Stimulated activated CD8-positive, alpha-beta memory T cell treated with anti-CD3 and anti-CD28 coated beads, Interleukin-4, amount 100 ng/mL, for 1 hour (primary cell): ENCODE measurements at places on chromosomes 6 and 20.
A peak's percentile ranks its signal among the peaks of the same experiment; 100 is the strongest.

DNA sequence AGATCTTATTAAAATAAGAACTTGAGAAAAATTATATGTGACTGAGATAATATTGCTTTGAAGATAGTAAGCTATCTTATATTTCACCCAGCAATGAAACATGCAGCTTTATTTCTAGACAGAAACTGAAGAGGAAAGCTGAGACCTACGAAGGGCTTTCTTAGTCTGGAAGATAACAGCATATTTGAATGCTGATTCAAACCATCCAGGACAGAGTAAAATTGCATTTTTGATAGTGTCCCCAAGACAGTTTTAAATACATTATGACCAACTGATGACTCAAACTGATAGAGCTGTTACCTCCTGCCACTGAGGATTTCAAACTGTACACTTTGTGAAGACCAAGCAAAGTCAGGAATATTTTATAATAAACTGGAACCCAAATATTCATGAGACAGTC lies 409.6 kb downstream of the GRIK2 start:
- no peak for DNase-seq

DNA sequence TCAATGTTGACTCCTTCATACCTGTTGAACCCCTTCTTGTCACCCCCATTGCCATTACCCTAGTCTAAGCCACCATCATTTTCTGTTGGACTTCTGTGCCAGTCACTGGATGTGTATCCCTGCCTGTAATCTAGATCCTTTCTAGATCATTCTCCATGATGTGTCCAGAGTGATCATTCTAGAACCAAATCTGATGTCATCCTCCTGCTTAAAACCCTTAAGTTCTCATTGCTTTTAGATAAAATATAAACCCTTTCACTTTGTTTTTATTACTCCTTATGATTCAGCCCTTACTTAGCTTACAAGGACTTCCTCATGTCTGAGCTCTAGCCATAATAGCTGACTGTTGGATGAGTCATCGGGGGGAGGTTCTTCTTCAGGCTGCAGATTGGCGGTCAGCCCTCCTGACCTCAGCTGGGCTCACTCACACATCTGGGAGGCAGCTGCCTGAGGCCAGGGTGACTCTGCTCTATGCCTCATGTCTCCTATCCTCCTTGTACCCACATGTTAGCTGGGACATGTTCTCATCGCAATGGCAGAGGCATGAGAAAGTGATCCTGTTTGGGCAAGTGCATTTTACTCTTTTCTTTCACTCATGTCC lies 287.6 kb downstream of the ESR1 start:
- no peak for DNase-seq

GRCh38 chr6:17927705-17928104 lies 59.7 kb downstream of the KIF13A start:
- no peak for DNase-seq

GRCh38 chr20:38991814-38992704 lies 29.9 kb downstream of the DHX35 start:
- DNase-seq: no peak

DNA sequence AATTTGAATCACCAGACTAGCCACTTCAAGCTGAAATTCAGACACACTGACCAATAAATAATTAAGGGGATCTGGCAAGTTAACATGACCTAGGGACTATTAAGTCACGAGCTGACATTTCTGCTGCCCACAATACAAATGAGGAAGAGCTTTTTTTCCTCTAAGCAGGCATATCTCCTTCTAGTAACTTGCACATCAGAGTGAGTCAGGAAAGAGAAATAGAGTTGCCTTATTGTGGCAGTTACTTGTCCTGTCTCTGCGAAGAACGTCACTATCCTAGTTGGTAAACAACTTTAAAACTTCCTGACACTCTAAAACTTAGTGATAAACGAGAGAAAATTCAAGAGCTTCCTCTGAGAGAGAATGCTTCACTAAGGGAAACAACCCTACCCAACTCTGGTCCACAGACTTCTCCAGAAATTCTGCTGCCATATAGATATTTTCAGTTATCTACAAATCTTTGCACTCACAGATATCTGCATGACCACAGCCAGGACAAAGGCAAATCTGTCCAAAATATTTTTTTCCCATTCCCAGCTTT lies 4.2 kb downstream of the PLA2G7 start:
- no peak for DNase-seq

DNA sequence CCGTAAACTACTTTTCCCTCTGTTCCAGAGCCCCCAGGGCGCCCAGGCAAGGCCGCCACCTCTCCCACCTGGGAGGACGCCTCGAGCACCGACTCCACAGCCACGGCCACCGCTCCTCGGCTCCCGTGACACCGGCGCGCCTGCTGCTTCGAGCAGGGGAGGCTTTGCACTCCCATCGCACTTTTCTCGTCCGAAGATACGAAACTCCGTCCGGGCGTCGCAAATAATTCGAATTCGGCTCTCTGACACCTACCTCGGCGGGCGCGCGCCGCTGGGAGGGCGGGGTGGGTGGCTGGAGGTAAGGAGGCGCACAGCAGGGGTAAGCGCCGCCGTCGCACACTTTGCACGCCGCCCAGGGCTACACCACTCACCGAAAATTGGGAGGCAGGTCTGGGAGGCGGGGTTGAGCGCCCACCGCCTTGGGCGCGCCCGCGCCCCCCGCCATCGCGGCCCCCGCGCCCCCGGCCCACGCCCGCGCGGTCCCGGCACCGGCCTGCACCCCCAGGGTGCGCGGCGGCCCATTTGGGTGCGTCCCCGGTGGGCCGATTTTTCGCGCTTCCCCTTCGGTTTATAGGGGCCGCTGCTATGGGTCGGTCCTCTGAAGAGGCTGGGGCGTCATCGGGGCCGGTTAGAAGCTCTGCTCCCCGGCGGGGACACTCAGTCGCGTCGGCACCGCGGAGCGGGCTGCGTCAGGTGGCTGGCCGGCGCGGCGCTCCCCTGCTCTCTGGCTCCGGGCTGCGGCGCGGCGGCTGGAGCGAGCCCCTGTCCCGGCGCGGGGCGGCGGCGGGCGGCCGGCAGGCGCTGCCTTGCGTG lies 36.2 kb downstream of the GNAS start:
- DNase-seq: peak; percentile 65

- DNase-seq: no peak
Measured at GRCh38 chr20:4131911-4132310, 116.6 kb upstream of the RNF24 start.

DNA sequence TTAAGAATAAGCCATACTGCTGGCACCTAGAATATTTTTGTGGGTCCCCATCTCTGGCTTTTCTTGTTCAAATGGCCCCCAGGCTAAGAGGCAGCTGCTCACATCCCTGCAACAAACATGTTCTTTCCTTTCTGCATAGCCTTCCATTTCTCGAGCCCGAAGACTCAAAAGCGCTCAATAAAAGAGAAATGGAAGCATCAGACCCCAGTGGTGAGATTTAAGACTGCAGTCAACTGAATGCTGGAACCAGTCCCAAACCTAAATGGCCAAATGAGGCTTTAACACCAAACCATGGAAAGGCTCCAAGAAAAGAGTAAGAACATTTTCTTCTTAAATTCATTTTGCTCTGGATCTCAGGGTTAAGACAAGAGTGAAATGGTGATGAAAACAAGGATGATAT lies 122.1 kb upstream of the TRAF3IP2 start:
- no peak for DNase-seq

DNA sequence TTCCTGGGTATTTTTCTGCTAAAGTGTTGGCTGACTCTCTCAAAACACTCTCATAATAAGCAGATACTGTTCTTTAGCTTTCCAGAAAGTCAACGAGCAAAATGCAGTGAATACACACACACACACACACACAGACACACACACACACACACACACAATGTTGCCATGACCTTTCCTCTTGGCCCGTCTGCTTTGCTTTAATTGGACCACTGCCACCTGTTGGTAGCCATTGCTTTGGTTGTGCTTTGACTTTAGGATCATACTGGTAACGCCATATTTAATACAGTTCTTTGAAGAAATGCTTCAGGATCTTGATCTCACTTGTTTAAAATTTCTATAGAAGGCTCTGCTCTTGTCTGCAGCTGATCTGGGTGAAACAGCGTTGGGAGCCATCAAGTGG lies 4.4 kb downstream of the FIG4 start:
- no peak for DNase-seq

- DNase-seq: no peak
Measured at GRCh38 chr6:30149858-30150550, 11.0 kb downstream of the TRIM10 start.

DNA sequence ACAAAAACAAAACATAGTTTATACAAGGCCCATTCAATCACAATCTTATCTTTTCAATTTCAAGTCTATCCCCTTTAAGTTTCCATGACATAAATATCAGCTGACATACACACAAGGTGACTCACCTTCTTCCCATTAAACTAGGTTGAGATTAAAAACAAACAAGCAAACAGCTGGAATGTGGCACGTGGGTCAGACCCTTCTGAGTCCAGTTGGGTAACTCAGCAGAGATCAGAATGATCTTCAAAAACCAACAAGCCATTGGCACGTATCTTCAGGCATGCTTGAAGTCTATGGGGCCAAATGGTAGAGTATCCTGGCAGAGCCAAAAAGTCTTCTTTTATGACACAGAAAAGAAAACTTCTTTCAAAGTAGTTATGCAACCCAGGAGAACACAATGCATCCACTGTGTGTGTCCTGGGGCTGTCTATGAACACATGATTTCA lies 603.5 kb upstream of the CITED2 start:
- no peak for DNase-seq

DNA sequence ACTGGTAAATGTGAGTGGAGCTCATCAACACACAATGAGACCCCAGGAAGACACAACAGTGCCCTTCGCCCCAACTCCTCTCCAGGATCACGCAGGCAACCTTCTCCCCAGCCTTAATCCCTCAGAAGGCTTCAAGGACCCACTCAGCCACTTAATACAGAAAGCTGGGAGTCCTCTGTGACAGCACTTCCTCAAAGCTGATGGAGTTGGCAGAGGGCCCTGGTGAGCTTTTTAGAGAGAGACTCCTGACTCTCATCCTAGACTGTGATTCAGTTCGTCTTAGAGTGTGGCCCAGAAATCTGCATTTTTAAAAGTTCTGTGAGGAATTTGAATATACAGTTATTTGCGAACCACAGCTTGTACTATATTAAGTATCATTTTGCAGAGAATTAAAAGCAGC lies 187.7 kb downstream of the UST start:
- DNase-seq: no peak

DNA sequence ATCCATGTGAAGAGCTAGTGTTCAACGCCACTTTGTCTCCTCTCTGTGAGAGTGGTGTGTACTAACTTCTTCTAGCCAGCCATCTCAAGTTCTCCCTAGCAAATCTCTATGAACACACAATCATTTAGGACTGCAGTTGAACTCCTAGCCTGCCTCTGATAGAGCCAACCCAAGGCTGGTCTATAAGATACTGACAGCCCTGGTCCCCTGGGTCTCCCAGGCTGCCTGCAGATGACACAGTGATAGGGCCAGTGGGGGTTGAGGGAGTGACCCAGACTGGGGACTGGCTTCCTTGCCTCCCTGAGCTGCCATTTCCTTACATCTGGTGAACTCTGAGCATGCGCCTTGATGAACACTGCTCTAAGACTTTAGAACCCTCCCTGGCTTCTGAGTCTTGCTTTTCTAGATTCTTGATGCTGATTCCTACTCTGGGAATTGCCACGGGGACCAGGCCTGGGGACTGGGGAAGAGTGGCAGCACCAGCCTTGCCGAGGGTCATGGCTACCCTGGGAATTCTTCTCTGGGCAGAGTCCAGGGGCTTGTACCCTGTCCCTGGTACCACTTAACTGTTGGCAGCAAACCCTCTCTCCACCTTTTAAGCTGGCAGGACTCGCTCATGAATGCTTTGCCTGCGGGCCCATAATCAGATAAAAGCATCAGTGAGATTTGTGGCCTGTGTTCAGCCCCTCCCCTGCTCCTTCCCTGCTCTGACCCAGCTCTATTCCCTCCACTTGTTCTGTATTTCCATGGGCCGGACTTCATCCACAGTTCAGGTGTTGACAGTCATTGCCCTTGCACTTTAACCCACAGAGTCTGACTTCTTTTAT lies 130.8 kb upstream of the CHD6 start:
- DNase-seq: no peak

GRCh38 chr6:161264181-161264580 lies 9.7 kb downstream of the AGPAT4 start:
- no peak for DNase-seq

DNA sequence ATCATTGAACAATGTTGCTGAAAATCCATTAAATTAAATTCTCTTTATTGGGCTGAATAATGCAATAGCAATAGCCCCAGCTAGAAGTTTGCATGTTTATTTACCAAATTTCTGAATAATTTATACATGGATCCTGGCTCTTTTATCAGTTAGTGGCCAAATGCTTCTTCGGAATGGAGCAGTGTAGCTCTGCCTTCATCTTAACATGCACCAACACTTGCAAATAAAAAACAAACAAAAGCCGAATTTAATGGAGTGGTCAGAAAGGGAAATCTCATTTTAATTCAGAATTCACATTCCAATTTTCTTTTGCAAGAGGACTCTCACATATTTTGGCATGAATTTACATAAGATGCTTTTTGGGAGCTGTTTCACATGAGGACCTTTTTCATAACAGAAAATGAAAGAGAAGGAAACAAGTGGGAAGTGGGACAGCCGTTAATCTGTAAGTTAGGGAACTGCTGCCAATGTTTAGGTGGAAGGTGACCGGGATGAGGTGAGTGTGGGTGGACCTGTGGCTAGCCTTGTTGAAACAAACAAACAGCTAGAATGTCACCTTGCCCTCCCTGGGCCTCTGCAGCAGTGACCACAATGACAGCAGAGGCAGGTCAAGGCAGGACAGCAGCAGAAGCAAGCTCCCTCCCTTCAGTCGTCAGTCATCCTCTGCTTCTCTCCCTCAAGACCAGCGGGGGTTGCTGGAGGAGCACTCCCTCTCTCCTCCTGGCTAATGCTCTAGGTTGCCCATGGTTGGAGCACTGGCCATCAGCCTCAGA lies 73.2 kb downstream of the INSM1 start:
- DNase-seq: no peak

- DNase-seq: no peak
Measured at GRCh38 chr6:82906951-82907350, 158.7 kb downstream of the UBE3D start.

DNA sequence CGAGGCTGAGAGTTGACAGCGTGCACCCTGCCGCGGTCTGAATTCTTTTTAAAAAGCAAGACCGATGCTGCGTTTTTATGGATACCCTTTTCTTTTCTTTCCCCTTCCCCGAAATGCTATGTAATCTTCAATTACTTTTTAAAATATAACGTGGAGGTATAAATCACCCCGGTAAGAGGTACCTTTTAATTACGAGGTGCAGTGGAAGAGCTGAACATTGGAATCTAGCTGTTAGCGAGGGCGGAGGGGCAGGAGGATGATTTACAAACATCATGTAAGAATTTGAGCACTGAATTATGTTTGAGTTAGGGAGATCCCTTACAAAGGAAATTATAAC lies 1.2 kb downstream of the EYA2 start:
- DNase-seq: no peak

DNA sequence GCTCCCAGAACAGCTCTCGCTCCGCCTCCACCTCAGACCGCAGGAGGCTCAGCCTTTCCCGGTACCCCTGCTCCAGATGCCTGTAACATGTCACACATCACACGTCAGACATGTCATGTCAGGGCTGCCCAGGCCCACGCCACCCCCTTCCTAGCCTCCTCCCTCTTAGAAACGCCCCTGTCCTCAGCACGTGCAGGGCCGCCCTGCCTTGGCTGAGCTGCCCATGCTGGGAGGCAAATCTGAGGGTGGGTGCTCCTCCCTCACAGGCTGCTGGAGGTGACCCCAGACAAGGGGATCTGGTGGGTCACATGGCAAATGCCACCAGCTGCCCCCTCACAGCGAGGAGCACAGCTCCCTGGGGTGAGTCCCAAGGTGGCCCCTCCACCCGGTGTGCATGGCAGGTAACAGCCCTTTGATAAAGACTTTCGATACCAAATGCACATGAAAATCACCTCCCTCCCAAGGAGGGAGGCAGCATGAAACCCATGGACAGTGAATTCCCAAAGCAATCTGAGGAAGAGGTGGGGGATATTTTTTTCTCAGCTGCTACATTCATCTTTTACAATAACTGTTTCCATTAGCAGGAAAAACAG lies 84.1 kb downstream of the GINS1 start:
- DNase-seq: no peak
